ENCODE measurements at places on chromosomes 12 and 14.

DNA sequence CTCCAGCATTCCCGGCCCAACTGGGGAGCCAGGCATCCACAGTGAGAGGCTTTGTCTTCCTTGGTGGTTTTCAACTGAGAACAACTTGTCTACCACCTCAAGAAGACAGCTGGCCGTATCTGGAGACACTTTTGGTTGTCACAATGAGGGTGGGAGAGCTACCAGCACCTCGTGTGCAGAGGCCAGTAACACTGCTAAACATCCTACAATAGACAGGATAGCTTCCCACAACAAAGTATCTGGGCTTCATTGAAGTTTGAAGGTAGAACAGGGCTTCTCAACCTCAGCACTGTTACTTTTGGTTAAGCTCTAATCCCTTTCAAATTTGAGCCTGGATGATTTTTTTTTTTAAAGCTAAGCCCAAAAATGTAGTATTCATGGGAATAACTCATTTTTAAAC lies 10.9 kb downstream of the SLC7A8 start:
- DNase-seq: peak; percentile 42

- no peak for DNase-seq
These were observed 59.7 kb downstream of the E2F7 start for GRCh38 chr12:77005611-77006098.

GRCh38 chr14:84622357-84622756 lies 907.6 kb upstream of the FLRT2 start:
- no peak for DNase-seq

DNA sequence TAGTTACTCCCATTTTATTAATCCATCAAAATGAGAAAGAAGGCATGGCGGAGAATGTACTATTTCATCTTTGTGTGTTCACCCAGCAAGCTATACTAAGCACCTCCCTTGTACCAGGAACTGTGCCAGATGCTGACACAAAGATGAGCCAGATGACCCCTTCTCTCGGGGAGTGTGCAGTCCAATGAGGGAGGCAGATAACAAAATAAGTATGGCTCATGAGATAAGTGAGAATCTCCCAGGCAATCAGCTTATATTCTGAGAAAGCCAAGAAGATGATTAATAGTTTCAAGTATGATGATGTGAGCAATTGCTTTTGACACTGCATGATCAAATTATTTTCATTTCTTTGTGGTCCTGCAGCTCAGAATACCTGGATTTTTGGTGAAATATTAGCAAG lies 1.3 kb upstream of the TMEM233 start:
- no peak for DNase-seq

GRCh38 chr12:40473962-40474361 lies 218.3 kb upstream of the CNTN1 start:
- no peak for DNase-seq

DNA sequence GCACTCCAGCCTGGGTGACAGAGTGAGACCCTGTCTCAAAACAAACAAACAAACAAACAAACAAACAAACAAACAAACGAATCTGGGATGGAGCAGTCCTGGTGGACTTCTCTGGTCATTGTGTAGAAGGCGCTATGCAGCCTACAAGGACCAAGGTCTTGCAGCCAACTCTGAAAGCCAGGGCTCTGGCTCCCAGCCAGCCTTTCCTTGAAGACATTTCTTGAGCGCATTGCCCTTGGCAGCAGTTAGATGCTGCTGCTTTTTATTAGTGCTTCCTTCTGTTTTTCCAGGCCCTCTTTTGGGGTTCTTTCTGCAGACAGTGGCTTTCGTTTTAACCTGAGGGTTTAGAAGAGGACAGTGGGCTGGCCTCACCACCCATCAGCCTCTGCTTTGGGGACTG lies 20.2 kb downstream of the CCDC177 start:
- DNase-seq: no peak

GRCh38 chr14:39266525-39266870 lies 32.8 kb downstream of the MIA2 start:
- peak; percentile 90 for DNase-seq

DNA sequence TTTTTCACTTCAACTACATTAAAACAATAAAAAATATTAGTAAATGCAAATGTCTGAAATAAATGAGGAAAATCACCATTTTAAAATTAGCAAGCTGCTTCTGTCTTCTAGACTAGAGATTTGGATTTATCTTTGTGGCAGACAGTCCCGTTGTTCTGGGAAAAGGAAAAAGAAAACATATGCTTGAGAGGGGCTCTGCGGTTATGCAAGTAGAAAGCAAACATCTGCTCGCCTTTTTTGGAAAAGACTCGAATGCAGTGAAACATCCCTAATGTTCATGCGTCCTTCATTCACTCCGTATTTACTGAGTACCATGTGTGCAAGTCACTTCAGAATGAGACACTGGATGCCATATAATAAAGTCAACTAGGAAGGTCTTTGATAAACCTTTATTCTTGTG lies 44.9 kb downstream of the IFNG start:
- DNase-seq: no peak

DNA sequence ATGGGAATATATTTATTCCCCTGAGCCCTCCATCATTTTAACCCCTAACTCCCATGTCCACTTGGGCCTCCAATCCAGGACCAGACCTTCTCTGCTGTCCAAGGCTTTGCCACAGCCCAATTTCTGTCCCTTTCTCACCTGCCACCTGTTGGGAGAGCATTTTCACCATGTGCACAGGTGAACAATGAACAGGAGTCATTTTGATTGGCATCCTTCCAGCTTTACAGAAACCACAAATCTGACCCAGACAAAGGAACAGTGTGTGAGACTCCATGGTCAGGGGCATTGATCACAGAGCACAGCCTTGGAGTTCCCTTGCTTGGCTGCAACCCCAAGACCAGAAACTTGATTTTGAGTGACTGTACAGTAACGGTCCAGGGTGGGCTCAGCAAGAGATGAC lies 91.9 kb downstream of the CRACR2A start:
- DNase-seq: no peak

DNA sequence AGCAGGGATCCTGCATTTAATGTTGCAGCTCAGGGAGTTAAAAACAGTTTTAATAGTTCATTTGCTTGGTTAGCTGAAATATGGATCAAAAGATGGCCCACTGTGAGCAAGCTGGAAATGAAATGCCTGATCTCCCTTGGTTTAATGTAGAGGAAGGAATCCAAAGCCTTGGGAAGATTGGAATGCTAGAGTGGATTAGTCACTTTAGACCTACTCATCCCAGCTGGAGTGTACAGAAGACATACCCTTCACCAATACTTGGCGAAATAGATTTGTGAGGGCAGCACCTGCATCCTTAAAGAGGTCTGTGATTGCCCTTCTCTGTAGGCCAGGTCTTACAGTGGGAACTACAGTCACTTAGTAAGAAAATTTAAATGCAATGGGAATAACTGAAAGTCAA lies 58.0 kb upstream of the KRAS start:
- DNase-seq: no peak

DNA sequence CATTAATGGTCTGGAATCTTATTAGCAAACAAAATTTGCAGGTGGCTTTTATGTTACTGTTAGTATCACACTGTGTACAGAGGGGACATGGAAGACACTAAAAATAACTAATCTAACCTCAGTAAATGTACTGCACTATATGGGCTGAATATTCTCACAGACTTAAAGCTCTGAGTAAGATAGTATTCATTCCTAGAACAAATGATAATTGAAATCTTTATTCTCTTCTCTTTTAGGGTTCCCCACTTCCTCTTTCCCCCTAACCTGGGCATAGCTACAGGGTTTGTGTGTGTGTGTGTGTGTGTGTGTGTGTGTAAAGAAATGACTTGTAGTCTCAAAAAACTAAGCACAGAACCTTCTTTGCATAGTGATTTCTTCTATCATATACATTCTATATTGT lies 21.4 kb upstream of the HECTD1 start:
- DNase-seq: no peak

GRCh38 chr14:74712499-74713394 lies at the start of the genes AREL1 and FCF1:
TSS of gene AREL1 (minus strand) at chr14:74713080. CDS start at chr14:74685615, 27,465 bp downstream.
TSS of gene FCF1 (plus strand) at chr14:74713144. CDS start at chr14:74713198, 54 bp downstream.
- DNase-seq: peak; percentile 89

DNA sequence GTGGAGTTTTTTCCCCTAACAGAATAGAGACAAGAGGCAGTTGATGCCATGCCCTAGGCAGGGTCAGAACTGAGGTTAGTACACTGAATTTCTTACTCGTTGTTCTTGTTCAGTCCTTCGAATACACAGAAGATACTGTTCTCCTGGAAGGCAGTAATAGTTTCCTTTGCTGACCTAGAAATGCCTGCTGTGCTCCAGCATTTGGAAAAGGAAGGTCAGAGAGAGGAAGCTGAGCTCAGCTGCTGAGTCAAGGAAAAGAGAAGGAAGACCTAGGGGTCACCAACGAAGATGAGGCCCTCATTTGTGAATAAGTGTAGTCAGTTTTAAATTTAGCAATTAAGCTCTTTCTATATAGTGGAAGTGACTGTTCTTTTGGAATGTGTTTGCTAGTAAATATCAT lies 100.1 kb downstream of the CRADD start:
- DNase-seq: no peak

DNA sequence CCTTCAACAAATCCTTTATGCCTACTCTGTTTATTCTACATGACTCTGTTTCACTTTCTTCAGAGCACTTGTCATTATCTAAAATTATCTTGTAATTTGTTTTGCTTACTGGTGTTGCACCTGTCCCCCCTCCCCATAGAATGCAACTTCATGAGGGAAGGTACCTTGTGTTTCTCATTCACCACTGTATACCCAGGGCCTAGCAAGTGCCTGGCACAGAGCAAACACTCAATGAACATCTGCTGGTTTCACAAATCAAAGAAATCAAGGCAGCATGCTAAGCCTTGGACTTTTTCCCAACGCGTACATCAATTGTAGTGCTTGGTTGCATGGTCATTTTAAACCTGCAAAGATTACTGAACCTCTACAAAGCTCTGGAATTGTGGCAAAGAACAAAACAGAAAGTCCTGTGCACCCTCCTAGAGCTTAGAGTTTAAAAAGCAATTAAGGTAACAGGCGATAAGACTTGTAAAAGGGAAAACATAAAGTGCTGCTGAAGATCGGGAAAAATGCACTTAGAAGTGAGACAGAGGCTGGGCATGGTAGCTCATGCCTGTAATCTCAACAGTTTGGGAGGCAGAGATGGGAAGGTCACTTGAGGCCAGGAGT lies 479.1 kb downstream of the MED13L start:
- no peak for DNase-seq

DNA sequence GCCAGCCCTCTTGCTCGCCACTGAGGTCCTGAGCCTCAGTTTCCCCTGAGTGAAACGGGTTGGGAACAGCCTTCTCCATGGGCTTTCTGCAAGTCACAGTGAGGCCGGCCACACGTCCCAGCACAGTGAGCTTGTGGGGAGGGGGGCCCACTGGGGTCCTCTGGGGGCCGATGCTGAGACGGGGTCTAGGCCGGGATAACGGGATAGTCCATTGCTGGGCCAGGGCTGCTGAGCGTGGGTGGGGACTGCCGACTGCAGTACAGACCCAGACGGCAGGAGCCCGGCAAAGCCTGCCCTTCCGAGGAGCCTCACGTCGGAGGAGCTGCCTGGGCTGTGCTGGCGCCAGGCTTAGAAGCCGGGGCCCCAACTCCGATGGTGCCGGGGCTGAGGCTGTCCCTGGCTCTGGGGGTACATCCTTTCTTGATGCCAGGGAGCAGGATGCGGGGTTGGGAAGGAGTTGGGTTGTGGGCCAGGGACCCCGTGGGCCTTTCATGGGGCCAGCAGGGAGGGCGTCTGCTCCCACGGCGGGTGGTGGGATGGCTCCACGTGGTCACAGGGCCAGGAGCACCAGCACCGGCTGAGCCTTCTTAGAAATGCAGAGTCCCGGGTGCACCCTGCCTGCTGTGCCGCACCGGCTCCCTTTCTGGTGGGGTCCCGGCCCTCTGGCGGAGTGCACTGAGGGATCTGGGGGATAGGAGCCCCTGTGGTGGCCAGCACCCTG lies 24.2 kb downstream of the NOC4L start:
- no peak for DNase-seq

- no peak for DNase-seq
These were observed 5.4 kb upstream of the KRT2 start for GRCh38 chr12:52657250-52657902.

DNA sequence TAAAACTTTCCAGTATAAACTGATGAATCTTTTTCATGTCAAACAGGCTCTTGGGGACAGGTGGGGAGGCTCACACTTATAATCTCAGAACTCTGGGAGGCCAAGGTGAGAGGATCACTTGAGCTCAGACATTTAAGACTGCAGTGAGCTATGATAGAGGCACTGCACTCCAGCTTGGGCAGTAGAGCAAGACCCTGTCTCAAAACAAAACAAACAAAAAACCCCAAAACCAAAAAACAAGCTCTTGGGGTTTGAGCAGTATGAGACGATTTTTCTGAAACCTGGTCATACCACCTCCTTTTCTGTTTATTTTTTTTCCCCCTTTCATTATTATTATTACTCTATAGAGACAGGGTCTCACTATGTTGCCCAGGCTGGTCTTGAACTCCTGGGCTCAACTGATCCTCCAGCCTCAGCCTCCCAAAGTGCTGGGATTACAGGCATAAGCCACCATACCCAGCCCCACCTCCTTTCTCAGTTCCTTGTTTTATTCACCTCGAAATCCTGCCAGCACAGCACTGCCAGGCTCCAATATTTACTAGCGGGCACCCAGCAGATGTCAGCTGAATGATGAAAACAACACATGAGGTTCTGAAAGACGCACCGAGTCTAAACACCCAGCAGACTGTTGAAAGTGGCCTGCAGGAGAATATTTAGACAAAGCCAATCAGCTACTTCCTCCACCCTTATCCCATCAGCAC lies 19.5 kb upstream of the CDK17 start:
- no peak for DNase-seq

DNA sequence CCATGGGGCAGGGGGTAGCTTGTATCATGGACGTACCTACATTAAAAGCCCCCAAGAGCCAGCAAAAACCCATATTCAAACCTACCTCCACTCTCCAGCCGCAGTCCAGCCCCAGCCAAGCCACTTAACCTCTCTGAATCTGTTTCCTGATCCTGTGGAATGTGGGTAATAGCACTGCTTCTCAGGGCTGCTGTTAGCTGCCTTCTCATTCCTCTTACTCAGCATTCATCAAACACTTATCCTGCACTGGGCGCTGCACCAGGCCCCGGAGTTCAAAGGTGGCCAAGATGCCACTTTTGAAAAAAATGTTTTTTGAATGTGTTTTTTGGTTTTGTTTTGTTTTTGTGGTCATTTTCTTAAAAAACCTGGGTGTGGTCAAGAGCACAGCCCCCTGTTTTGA lies 237.4 kb downstream of the CHST11 start:
- no peak for DNase-seq

DNA sequence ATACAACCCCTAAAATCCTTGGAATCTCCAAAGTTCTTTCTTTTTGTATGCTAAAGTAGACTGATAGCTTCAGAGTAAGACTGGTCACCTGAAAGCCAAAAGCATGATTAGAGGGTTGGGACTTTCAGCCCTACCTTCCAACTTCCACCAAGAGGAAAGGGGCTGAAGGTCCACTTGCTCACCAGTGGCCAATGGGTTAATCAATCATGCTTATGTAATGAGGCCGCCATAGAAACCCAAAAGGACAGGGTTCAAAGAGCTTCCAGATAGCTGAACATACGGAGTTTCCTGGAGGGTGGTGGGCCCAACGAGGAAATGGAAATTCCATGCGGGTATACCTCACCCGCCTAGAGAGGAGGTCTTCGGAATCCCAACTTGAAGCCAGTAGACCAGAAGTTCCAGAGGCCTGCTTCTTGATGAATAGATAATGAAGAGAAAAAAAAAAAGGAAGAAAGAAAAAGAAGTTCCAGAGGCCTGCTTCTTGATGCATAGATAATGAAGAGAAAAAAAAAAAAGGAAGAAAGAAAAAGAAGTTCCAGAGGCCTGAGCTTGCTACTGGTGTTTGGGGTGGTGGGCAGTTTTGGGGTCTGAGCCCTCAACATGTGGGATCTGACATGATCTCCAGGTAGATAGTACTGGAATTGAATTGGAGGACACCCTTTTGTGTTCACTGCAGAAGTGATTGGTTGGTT lies 11.2 kb upstream of the BTG1 start:
- DNase-seq: no peak

- peak; percentile 99 for DNase-seq
These were observed 25.6 kb downstream of the ELK3 start for GRCh38 chr12:96219700-96220206.

All from trophoblast cell (in vitro differentiated cells and primary cell).